ENCODE measurements at places on chromosomes 6 and 20. TPM values are rescaled to one million over a fixed set of nuclear protein-coding genes. Genes with fewer than 3 reads are reported as not detected.

The PKIB gene
- polyA plus RNA-seq, result 5.0 TPM

The CHRNA4 gene
- 3.3 TPM for polyA plus RNA-seq

The MICB gene
- 4.1 TPM for polyA plus RNA-seq

The CCN5 gene
- polyA plus RNA-seq, result 52.0 TPM

The ZBTB46 gene
- 5.2 TPM for polyA plus RNA-seq

The CFAP61 gene
- 76.0 TPM for polyA plus RNA-seq

The TMEM63B gene
- polyA plus RNA-seq, result 79.0 TPM

The SLC17A3 gene
- polyA plus RNA-seq, result 0.61 TPM

The DDO gene
- 0.73 TPM for polyA plus RNA-seq

The TMC2 gene
- polyA plus RNA-seq, result 0.59 TPM

The ARMH2 gene
- polyA plus RNA-seq, result 31.7 TPM

The SIRT5 gene
- 11.2 TPM for polyA plus RNA-seq

The KIAA0408 gene
- polyA plus RNA-seq, result 11.2 TPM

The GJA10 gene
- polyA plus RNA-seq, result not detected

The SAMD10 gene
- 3.9 TPM for polyA plus RNA-seq

The KIFC1 gene
- 20.2 TPM for polyA plus RNA-seq

The HIVEP2 gene
- 4.7 TPM for polyA plus RNA-seq

All from testis (tissue), 5 donors.